ENCODE measurements at places on chromosomes 2 and 18.

GRCh38 chr2:241208058-241208457 is 19.6 kb downstream of the ANO7 start:
- DNase-seq, result no peak

DNA sequence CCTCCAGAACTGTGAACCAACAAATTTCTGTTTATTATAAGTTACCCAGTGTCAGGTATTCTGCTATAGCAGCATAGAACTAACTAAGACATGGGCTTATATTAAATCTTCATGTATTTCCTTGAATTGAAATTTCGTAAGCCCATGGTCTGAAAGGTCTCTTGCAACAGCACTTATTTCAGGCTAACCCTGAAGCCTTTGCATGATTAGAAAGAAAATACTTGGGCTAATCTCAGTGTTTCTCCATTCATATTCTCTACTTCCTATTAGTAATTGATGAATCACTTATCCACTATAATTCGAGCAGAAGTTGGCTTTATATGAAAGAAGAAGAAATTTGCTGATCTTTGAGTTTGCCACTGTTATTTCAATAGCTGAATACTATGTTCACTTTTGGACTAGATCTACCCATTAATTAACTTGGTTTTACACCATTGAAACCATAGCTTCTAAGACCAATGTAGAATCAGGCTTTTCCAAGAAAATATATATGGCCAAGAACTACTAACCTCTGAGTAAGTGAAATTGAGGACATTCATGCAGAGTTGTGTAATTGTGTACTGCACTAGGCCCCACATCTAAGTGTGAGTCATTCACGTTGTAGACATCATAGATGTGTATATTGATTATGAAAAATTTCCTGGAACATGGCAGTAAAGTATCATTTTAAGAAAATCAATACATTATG is 731.6 kb downstream of the SOCS6 start:
- DNase-seq, result no peak

DNA sequence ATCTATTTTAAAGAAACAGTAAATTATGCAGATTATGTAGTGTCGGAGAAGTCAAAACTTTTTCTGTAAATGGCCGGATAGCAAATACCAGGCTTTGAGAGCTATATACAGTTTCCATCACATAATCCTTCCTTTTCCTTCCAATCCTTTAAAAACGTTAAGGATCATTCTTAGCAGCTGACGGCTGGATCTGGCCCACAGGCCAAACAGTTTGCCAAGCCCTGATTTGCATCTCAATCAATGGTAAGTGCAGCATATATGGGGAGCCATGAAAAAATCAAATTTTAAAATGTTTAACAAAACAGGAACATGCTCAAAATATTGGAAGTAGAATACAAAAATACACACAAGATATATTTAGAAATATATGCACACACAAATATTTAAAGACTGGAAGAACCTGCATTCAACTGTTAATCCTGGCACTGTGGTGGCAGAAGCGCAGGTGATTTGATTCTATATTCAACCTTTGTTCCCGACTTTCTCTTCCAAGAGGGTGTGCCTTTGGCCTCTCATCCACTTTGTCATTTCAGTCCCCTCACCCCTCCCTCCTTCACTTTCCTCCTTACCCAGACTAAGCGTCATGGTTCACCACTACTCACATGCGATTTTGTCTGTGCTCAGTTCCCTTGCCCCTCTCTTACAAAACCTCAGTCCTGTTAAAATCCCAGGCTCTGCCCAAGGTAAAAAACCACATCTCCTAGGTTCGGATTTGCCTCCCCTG is 27.3 kb downstream of the NDUFA10 start:
- no peak for DNase-seq

GRCh38 chr2:26615860-26616705 is 25.1 kb downstream of the CIB4 start:
- no peak for DNase-seq

GRCh38 chr18:76498064-76498463 is 3.0 kb upstream of the ZNF516 start:
- DNase-seq, result no peak

GRCh38 chr2:217995731-217996231 is 7.0 kb downstream of the TNS1 start:
- peak; percentile 73 for DNase-seq

DNA sequence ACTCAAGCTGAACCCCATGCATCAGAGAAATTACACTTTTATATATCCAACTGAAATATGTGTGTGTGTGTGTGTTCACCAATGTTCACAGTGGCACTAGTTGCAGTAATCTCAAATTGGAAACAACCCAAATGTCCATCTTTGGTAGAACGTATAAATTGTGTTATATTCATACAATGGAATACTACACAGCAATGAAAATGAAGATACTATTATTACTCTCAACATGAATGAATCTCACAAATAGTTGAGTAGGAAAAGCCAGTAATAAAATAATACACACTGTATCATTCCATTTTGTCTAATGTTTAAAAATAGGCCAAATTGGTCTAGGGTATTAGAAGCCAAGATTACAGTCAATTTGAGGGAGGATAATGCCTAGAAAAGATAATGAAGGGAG is 48.0 kb upstream of the NFE2L2 start:
- no peak for DNase-seq

GRCh38 chr2:215528555-215528954 is 92.7 kb upstream of the FN1 start:
- peak; percentile 80 for DNase-seq

DNA sequence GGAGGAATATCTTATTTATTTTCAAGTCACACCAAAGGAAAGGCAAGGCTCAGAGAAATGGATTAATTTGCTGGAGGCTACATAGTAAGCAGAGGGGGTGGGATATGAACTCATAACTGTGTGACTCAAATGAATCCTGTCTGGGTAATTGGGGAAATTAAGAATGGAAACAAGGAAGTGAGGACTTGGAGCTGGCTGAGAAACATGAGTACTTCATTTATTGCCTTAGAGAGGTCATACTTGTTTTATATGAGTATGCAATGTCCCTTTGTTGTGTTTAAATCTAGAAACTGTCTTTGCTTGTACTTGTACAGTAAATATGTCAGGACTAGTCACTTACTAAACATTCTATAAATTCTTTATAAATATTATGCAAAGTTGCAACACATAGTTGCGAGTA is 2166.7 kb upstream of the PIK3C3 start:
- no peak for DNase-seq

DNA sequence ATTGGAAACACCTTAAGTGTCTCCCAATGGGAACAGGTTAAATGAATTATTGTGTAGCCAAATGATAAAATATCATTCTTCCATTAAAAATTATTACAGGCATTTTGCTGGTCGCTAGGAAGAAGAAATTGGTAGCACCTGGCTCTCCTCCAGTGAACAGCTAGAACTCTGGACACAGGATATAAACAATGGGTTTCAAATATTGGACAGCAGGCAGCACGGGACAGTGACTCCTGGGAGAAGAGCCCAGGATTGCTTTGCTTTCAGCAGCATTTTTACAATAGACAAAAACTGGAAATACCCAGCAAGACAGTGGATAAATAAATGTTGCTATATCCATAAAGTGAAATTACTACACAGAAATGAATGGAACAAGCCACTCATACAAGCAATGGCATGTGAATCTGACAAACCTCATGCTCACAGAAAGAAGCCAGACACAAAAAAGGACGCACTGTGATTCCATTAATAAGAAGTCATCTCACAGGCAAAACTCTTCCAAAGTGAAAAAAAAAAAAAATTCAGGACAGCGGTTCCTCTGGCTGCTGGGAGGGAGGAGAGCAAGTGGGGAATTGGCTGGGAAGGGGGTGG is 50.5 kb downstream of the LAMA1 start:
- DNase-seq, result no peak

DNA sequence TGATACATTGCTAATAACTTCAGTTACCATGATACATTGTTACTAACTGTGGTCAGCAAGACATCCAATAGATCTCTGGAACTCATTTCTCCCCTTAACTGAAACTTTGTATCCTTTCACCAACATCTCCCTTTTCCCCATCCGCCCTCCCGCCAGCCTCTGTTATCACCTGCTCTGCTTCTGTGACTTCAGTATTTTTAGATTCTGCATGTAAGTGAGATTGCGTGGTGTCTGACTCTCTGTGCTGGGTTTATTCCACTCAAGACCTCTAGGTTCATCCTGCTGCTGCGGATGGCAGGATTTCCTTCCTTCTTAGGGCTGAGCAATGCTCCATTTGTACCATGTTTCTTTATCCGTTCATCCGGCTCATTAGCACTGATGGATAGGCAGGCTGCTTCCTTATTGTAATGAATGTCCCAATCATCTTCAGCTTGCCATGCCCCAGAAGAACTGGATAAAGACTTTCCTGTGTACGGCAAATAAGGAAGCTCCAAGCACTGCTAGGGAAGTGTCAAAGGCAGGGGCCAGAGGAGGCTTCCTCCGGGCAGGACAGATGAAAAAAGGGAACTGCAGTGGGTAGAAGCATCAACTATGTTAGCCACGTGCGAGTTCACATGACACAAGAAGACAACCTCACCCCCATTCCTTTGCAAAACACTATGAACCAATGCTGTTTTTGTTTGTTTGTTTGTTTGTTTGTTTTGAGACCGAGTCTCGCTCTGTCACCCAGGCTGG is 113.4 kb downstream of the EIPR1 start:
- no peak for DNase-seq

- DNase-seq, result no peak
Observed at GRCh38 chr2:138898855-138899254, 118.7 kb upstream of the NXPH2 start.

DNA sequence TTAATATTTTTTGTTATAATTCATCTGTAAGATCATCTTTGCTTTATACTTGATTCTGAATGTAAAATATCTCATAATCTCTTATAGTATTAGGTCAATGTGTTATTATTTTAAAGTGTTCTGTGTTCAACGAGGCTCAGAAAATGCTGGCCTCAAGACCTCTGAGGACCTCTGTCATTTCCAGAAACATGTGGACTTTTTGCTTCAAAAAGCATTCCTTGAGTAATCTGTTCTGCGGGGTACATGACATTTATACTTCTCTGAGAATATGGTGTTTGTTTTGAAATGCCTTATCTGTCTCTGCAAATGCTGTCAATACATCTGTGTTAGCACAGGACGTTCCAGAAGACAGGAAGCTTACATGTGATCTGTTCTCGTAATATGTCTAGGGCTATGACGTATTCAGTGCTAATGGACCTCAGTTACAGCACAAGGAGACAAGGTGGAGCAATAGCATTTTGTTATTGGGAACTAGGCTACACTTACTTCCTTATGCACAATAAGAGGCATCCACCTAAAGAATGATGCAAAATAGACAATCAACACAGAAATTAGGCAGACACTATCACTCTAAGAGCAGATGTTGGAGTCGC is 37.6 kb upstream of the IL1RL1 start:
- DNase-seq, result no peak

GRCh38 chr2:168742258-168742932 is 60.0 kb upstream of the NOSTRIN start:
- no peak for DNase-seq

DNA sequence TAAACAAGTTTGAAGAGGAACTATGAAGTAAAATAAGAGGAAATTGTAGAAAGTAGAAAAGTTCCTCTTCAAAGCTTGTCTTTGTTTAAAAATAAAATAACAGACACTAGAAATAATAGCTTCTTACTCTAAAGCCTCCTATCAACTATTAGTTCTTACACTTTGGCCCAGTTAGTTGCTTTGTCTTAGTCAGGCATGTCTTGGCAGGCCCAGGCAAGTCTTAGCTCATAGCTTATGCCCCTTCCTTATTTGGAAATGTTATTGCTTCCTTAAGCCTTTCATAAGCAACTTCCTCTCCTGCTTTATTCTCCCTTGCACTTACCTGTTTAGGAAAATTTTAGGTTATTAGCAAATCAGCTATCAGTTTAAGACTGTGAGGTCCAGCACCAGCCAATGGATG is 950.6 kb upstream of the LRATD1 start:
- DNase-seq, result no peak

DNA sequence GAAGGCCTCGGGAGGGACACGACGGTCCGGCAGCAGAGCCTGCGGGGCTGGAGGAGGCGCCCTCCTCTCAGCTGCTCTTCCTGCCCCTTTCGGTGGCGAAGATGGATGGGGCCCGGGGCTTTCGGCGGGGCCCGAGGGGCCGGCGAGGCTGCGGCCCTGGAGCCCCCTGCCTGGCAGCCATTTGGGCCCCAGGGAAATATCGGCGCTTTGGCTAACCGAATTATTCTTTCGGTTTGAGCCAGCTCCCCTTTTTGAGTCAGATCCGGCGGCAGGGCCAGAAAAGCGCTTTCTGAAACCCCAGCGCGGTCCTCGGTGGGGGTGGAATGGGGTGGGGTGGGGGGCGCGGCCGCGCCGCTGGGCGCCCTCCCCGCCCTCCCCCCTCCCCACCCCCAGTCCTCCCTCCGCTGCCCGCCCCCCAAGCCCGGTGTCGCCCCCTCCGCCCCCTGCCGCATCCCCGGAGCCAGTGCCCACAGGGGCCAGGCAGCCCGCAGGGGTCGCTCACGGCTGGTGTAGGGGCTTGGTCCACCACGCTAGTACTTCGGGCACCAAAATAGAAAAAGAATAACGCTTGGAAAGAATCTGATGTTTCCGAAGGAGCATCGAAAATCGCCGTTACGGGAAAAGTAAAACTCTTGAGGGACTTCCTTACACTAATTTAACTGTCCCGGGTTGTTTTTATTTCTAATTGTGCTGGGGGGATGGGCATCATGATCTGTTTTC is 9.1 kb upstream of the ARID5A start:
- DNase-seq, result no peak

DNA sequence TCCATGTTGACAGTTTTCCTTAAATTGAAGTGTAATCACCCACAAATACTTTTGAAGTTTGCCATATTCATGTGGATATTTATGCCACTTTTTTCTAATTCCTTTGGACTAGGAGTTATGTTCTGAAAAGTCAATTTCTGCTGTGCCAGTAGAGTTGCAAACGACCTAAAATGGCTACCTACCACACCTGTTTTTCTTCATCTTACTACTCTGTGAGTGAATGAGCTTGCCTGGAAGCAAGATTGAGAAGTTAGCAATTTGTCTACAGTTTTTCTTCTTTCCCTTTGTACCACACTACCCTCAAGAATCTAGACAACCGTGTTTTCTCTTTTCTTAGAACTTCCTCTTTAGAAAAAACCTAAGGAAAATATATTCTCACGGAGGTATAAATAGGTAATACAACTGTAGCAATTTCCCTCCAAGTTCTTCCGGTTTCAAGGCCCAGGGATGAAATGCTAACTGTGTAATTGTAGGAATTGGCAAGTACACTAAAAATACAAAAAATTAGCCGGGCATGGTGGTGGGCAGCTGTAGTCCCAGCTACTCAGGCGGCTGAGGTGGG is 7.3 kb upstream of the SLC39A10 start:
- no peak for DNase-seq

DNA sequence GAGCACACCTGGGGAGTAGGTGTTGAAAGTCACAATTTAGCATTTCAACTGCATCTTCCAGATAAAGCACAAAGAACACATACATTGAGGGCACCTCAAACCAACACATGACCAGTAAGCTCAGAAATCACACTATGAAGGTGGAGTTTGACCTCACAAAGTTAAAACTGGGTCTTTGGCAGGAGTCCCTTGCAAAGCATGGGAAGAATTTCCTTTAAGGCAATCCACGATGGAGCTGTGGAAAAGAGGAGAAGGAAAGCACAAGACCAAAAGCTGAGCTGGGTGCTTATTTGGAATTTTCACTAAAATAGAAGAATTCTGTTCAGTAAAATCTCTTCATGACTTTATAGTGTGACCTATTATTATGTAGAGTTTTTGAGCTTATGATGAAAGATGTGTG is 212.9 kb upstream of the APCDD1 start:
- DNase-seq, result no peak
